Activated T-cell treated with anti-CD3 and anti-CD28 coated beads for 24 hours (primary cell): ENCODE measurements at places on chromosomes 3 and 15.

DNA sequence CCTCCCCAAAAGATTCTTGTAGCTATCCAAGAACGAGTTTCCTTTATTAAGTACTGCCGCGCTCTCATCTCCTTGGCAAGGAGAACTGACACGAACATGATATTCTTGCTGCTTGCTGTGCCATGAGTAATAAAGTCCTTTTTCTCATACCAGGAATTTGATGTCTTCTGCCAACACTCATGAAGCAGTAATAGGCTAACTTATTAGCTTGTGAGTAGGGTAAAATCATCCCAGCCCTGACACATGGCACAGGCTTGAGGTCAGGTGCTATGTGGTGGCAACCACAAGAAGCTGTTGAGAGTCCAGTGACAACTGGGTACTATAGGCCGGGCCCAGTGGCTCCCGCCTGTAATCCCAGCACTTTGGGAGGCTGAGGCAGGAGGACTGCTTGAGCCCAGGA lies 22.7 kb upstream of the UBXN7 start:
- DNase-seq: no peak

GRCh38 chr3:51637941-51638471 lies 33.0 kb upstream of the TEX264 start:
- DNase-seq: no peak

DNA sequence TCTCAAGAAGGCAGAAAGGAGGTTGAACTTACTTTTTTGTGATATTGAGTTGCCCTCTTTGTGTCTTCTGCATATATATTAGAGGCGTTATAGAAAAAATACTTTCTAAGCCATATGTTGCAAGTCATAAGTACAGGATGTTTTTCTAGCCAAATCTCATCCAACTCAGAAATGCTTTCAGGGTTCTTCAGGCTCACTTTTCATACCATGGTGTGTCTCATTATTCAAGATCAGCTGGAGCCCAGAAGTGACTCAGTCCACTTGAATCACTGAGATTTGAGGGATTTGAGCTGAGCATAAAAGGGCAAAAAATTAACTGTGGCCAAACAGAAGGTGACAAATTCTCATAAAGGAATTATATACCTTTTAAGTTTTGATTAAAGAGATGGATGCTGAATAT lies 157.3 kb downstream of the WNT5A start:
- DNase-seq: no peak

DNA sequence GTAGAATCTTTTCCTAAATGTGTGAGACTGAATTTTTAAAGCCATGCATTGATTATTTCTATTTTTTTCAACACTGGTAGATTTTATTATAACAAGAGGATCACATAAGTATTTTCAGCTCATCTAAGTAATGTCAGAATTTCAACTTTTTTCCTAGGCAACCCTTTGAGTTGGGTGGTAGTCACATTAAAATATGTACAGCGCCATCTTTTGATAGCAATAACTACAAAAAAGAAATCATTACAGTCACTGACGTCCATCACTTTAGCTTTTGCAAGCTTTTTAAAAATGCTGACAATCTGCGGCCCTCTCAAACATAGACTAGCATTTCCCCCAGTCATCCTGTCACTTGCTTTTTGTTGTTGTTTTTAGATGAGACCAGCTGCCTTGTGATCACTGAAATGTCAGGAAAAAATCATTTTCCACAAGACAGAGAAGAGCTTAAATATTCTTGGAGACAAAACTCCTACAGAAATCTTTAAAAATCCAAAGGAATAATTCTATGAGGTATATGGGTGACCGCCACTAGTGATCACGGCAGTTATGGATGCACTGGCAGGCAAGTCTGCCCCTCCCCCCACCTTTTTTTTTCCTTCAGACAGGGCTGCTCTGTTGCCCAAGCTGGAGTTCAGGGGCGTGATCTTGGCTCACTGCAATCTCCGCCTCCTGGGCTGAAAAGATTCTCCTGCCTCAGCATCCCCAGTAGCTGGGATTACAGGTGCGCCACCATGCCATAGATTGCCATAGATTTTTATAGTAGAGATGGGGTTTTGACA lies 384.0 kb upstream of the KCNMB2 start:
- no peak for DNase-seq

GRCh38 chr3:187292631-187293515 lies 1.3 kb upstream of the MASP1 start:
- DNase-seq: no peak

- no peak for DNase-seq
Measured at GRCh38 chr3:102081572-102082289, 232.4 kb downstream of the NFKBIZ start.

DNA sequence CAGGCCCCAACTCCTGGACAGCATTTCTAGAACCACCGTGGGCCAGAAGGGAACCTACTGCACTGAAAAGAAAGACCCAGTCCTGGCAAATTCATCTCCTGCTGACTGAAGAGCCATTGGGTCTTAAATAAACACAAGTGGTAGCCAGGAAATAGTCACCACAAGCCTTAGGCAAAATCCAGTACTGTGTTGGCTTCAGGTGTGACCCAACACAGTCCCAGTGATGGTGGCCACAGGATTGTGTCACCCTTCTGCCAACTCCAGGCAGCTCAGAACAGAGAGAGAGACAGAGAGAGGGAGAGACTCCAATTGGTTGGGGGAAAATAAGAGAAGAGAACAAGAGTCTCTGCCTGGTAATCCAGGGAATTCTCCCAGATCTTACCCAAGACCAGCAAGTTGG lies 23.1 kb downstream of the NEDD4 start:
- DNase-seq: no peak

DNA sequence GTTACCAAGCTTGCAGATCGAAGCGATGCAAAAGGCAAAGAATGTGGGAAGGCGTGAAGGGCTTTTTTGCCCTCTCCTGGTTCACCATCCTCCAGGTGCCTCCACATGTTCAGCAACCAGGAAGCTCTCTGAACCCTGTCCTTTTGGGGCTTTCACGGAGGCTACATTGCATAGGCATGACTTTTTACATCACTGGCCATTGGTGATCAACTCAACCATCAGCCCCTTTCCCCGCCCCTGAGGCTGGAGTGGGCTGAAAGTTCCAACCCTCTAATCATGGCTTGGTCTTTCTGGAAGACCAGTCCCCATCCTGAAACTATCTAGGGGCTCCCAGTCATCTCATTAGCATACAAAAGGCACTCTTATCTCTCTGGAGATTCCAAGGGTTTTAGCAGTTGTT lies 52.6 kb downstream of the UACA start:
- no peak for DNase-seq

DNA sequence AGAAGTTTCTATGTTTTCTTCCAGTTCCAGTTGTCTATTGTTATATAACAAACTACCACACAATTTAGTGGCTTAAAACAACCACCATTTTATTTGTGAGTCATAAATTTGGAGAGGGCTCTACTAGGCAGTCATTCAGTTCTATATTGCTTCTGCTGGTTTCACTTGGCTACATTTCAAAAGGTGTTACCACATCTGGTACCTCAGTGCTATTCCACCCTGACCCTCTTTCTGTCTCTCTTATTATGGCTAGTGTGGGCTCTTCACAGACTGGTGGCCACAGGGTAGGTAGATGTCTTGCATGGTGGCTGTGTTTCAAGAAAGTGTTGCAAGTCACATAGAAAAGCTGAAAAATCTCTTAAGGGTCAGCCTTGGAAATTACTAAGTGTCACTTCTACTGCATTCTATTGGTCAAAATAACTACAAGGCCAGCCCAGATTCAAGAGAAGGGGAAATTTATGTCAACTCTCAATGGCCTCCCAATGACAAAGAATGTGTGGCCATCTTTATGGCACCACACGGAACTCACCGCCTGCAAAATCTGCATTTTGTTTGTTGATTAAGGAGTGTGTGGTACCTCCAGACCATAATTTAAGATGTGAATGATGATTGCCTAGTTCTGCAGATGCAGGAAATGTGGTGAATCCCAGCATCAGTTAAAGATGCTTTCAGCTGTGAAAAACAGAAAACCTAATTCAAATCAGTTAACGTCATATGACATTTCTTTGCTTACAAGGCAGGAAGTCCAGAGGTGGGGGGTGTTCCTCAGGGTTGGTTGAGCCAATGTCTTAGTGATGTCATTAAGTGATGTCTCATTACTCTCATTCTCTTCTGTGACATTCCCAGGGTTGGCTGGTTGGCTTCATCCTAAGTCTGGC lies 105.8 kb upstream of the RASGRP1 start:
- DNase-seq: peak; percentile 45

DNA sequence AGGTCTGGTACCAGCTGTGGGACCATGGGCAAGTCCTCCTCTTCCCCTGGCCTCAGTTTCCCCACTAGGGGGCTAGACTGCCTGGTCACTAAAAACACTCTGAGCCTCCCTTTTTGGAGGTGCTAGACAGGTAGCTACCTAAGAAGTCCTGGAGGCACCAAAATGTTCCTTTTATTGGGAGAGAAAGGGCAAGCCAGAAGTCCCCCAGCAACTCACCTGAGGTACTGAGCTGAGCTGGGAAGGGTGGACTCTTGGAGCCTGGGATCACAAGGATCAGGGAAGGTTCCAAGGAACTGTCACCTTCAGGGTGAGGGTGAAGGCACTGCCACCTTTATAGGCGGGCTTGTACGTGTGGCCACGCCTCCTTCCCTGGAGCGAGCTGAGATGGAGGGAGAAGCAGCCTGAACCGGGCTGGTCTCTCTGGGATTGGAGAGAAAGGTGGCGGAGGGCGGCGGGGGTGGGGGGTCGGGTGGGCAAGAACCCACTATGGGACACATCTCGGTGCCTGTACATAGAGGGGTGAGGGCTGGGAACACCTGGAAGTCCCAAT lies at the start of gene CYP1A1:
Gene CYP1A1, minus strand, starts transcription at position 304 of the 550 bp plus-strand sequence. CDS start 2,431 bp downstream, outside the sequence.
- peak; percentile 20 for DNase-seq

- no peak for DNase-seq
Measured at GRCh38 chr15:67322481-67322880, 67.9 kb downstream of the IQCH start.

- peak; percentile 28 for DNase-seq
Measured at GRCh38 chr3:32177702-32178198, 60.7 kb upstream of the CMTM8 start.

GRCh38 chr3:52685285-52685708 lies 416 bp downstream of the PBRM1 start:
- peak; percentile 78 for DNase-seq

- no peak for DNase-seq
Measured at GRCh38 chr3:15108869-15109268, 9.9 kb upstream of the RBSN start.

DNA sequence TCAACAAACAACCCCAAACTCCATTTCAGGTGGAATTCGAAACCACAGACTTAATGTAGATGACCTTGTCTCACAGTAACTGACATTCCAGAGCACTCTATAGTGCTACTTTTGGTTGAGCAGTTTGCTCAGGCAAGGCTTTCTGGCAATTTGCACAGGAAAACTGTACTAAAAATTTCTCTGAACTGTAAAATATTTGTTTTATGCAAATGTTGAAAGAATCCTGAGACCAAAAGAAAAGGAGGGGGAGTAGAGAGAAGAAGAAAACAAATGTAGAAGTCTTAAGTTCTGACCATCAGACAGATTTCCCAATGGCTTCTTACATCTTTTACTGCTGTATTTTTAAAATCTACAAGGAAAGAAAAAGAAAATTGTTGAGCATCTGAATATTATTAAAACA lies 53.5 kb downstream of the DTWD1 start:
- no peak for DNase-seq

GRCh38 chr15:92788196-92788595 lies 111.9 kb upstream of the CHD2 start:
- no peak for DNase-seq

GRCh38 chr3:141402476-141403171 lies 34.3 kb downstream of the ZBTB38 start:
- no peak for DNase-seq

- DNase-seq: no peak
Measured at GRCh38 chr3:69985266-69985665, 14.3 kb upstream of the SAMMSON start.

DNA sequence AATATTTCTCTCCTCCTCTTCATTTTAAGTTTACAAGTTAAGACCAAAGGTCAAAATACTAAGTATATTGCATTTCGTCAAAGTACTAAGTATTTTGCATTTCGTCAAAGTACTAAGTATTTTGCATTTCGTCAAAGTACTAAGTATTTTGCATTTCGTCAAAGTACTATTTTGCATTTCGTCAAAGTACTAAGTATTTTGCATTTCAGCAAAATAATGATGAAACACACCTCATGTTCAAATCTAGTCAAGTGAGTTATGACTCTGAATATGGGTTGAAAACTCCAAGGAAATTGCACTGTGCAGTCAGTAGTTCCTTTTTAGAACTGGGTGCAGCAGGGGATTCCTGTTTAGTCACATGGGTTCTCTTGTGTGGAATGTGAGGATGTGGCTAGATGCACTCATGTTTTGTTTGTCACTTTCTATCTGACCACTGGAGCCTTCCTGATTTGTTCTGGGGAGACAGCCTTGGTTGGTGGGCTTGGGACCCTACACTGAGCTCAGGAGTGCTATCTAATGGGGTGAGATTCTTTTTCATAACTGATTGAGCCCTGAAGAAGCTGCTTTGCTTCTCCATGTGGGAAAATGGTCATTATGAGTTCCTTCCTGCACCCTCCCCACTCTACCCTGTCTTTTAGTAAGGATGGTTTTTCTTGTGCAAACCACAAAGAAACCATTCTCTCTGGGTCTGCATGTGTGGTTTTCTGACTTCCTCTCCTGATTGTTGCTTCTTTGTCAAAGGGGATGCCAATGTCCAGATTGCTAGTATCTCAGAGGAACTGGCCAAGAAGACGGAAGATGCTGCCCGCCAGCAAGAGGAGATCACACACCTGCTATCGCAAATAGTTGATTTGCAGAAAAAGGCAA lies 73.4 kb downstream of the CCK start:
- DNase-seq: no peak

- no peak for DNase-seq
Measured at GRCh38 chr3:13504161-13504831, 24.2 kb downstream of the HDAC11 start.

DNA sequence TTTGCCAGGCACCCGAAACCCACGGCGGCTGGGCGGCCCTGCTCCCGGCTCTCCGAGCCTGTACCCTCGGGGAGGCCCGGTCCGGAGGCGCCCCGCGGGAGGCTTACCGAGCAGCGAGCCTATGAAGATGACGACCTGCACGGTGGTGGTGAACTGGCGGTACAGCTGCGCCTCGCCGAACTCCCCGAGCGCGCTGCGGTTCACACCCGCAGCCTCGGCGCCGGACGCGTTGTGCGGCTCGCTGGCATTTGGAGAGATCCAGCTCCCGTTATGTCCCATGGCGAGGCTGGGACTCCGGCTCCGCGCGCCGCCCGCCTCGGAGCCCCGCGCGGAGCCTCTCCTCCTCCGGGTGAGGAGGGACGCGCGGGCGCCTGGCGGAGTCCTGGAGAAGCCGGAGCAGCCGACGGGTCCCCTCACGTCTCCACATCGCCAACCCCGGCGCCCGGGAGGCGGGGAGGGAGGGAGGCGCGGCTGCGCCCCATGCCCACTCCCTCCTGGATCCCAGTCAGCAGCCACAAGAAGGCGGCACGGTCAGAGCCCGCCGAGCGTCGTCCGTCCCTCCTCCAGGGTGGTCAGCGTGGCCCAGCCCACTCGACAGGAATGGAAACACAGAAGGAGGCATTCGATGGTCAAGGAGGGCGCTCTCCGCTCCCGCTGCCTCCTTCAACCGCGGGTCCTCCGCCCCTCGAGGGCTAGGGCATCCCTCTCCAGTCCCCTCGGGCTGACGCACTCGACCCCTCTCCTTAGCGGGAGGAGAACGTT lies at the start of gene GPR176:
Gene GPR176, minus strand, starts transcription at position 519 of the 762 bp plus-strand sequence. Its CDS starts 240 bp downstream, at position 279.
- no peak for DNase-seq
